ENCODE measurements at places on chromosomes 3 and 15.

- DNase-seq: no peak
Measured at GRCh38 chr15:57321485-57321884, 54.8 kb upstream of the CGNL1 start.

GRCh38 chr3:119662604-119663373 is 2.4 kb upstream of the POPDC2 start:
- DNase-seq: no peak

GRCh38 chr3:42101048-42101447 is 9.9 kb downstream of the TRAK1 start:
- DNase-seq: peak; percentile 90

GRCh38 chr3:149134575-149134974 is 5.1 kb downstream of the HPS3 start:
- peak; percentile 97 for DNase-seq

DNA sequence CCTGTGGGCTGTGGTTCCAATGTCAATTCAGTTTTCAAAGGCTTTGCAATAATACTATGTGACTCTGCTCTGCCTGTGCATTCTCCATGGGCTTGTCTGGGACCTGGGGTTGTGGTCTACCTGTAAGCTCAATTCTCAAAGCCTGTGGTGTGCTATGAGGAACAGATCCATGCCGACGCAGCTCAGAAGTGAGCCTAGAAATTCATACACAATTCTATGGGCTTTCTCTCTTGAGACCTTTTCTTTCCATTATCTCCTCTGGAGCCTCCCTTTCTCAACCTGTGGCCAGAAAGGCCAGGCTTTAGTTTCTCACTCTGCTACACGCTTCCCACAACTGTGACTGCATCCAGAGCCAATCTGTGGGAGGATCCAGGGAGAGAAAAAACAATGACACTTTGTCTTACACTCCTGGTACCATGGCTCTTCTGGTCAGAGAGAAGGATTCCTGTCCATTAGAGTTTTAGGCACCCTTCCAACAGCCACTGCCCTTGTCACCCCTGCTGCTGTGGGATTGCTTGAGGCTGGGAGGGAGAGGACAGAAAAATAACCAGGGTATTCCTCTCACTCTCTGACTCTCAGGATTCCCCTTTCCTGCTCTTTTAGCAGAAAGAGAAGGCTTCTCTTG is 34.1 kb upstream of the KLF13 start:
- peak; percentile 27 for DNase-seq

DNA sequence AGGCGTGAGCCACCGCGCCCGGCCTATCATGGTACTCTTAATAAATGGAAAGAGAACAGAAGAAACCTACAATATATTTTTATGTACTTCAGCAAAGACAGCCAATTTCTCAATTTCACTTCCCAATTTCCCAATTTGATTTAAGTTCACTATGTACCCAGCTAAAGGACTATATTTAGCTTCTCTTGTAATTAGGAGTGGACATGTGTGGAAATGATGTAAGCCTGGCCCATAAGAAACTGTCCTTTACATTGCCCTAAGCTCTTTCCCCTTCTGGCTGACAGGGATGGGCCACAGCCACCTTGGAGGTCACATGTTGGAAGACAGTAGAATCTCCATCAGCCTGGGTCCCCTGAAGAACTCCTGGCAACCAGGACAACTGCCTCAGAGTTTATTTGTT is 6.2 kb downstream of the TMEM39A start:
- no peak for DNase-seq

DNA sequence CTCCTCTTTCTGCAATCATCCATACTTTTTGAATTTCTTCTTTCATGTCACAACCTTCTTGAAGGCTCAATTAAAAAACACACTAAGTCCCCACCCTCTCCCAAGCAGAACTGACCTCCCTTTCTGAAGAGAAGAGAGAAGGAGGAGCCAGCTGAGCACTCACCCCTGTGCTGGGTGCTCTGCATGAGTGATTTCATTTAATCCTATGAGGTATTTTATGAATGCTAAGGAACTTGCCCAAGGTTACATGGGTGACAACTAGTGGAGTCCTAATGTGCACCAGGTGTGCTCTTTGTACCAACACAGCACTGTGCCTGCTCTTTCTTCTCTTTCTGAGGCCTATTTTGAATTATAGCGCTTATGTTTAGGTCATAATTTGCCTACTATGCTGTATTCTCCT is 135.6 kb downstream of the DUT start:
- DNase-seq: peak; percentile 50

GRCh38 chr3:130895690-130896488 is 2.0 kb downstream of the ATP2C1 start:
- no peak for DNase-seq

DNA sequence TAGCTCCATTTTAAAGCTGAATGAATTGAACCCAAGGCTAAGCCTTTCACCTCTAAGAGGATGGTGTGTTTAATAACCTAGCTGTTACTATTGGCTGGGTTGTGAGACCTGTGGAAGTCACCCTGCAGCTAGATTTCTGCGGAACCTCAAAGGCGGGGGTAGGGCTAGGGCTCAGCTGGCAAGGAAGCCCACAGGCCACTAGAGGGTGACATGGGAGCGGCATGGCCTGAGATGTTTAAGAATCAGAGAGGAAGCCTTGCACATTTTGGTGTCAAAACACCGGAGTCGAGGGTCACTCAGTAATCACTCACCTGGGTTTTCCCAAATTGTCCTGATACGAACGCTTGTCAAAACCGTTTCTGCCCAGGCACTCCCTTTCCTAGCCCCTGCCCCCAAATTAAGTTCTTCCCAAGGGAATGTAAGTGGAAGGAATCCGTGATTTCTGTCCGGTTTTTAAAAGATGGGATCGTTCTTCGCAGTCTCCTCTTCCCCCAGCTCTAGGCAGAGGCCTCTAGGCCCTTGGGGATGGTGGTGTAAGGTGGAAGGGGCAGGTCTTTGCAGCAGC is 3.8 kb upstream of the ACAD9 start:
- peak; percentile 25 for DNase-seq

DNA sequence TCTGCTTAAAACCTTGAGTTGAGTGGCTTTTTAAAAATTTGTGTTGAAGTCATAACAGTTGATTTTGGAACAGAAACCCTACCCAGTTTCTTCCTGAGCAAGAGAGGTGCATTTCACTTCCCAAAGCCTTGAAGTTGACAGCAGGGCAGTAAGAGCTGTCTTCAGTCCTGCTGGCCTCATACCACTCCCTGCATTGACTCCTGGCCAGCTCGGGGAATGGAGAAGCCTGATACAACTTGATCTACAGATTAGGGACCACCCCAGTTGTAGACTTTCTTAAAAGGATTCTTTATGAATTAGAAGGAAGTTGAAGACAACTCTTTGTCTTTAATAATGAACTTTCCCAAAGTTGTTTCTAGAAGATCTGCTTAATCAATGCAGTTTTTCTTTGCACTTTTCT is 90.6 kb upstream of the FLNB start:
- no peak for DNase-seq

DNA sequence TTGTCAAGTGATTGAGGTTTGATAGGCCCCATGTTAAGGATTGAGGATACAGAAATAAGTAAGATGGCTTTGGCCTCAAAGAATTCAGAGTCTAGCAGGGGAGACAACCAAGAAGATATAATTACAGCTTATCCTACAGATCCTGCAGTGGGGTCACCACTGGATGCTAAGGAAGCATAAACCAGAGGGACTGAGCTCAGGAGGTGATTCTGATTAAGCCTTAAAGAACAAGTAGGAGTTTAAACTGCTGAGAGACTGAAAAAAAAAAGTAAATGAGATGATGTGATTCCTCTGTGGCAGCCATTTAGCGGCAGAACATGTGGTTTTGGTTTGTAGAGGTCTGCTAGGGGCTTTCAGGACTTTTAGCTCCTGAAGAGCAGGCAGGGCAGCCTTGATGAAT is 72.1 kb upstream of the ROPN1 start:
- DNase-seq: no peak

GRCh38 chr3:11077466-11077865 is 76.8 kb upstream of the HRH1 start:
- DNase-seq: peak; percentile 50

GRCh38 chr15:57152666-57153539 is 223.4 kb upstream of the CGNL1 start:
- DNase-seq: peak; percentile 23

GRCh38 chr3:157109267-157110141 is 50.4 kb downstream of the CCNL1 start:
- no peak for DNase-seq

DNA sequence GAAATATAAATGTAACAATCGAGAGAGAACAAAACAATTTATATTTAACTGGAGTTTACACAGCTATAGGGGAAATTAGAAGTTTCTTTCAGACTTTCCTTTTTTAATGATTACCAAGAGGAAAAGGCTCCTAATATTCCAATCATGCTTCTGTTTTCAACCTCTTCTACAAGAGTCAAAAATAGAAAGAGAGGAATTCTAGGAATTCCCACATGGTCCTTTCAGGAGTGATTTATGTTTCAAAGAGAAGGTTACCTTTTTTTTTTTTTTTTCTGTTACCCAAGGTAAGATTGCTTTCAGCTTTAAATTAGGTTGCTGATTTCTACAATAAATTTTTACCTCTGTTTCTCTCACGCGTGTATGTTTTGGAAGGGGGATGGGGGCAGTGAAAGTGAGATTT is 355.3 kb upstream of the DCBLD2 start:
- peak; percentile 85 for DNase-seq

DNA sequence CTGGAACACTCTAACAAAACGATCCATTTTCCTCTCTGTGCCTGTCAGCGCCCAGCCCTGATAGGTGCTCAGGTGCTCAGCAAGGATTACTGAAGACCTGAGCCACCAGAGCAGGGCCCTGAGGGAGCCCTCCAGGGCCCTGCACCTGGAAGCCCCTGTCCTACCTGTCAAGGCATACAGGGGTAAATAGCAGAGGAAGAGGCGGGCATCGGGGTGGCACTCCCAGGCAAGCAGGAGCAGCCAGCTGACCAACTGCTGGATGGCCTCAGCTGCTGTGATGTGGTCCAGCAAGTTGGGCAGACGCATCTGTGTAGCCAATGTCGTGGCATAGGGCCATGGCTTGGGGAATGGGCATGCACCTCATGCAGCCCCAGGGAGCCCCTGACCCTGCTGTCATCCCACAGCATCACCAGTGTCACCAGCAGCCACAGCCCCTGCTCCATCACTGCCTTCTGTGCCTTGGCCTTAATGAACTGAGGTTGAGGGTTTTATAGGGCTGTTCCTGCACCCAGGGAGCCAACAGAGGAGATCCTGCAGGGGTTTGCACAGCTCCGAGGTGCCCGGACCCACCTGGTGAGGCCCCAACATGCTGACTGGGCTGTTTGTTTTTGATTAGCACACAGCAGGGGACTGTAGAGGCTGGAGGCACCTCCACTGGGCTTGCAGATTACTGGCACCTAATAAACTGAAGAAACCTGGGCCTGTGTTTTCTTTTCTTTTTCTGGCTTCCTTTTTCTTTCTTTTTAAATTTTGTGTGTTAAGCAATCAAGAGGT is 7.9 kb upstream of the WDR6 start:
- DNase-seq: no peak

DNA sequence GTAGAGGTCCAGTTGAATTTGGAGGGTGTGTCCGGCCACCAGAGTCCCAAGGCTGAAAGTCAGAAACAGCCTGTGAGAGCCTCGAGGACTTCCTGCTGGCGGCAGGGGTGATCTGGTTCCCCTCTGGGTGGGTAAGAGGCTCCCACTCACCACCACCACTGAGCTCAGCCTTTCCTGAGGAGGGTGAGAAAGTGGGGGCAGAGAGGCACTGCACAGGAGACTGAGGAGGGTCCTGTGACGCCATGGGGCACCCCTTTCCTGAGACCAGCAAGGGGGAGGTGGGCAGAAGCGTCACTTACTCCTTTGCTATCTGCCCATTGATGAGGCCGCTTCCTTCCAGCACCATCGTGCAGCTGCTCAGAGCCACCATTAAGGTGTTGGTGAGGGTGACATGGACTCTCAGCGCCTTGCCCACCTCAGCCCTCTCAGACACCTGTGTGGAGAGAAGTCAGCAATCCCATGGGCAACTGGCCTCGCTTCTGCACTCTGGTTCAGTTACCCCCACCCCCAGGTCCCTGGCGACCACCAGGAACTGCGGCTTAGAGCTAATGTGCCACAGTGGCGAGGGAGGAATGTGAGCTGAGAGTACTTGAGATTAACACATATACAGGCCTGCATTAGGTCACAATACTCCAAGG is 10.0 kb upstream of the TGM5 start:
- no peak for DNase-seq

- no peak for DNase-seq
Measured at GRCh38 chr3:197953325-197953724, 3.3 kb downstream of the RPL35A start.

DNA sequence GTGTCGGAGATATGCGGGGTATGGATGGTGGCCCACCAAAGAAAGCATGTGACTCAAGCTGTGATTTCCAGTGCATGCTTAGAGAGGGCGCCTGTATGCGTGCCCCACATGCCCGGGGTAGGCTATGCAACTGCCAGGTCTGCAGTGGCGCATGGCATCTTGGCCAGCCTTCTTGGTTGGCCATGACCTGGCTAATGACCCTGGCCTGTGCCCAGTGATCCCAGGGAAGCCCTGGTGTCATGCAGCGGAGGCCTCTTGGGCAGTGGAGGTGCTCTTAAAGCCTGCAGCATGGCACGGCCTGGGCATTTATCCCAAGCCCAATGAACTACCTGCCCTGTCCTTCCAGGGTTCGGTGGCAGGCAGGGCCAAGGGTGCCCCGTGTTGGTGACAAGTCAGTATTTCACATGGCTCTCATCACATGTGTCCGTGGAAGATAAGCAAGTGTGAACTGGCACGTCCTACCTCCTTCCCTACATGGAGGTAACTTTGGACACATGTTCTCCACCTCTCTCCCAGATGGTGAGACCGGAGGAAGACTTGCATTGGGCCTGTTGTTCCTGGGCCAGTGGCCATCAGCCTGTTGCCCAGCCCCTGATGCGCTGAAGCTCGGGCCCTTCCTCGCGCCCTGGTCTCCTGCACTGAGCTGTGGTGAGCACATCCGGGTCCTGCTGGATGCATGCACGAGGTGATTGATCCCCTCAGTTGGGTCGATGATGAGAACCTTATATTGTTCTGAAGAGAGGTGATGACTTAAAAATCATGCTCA is 192.0 kb downstream of the UBE3A start:
- DNase-seq: no peak

- DNase-seq: peak; percentile 99
Measured at GRCh38 chr3:177449360-177450006, 252.2 kb upstream of the TBL1XR1 start.

DNA sequence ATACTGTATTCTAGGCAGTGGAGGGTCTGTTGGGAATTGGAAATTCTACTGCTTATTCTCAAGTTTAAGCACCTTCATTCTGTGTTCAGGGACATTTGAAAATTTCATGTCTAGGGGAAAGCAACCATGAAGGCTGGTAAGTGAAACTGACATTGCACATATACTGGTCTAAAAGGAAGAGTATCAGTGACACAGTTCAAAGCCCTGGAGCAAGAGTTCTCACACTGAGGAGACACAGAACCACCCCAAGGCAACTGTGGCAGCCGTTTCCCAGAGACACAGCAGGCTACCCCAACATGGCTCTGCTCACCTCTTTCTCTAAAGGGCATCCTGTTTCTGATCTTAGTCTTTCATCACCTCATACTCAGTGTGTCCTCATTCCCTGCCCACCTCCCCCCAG is 67.5 kb downstream of the KCNMB2 start:
- no peak for DNase-seq

DNA sequence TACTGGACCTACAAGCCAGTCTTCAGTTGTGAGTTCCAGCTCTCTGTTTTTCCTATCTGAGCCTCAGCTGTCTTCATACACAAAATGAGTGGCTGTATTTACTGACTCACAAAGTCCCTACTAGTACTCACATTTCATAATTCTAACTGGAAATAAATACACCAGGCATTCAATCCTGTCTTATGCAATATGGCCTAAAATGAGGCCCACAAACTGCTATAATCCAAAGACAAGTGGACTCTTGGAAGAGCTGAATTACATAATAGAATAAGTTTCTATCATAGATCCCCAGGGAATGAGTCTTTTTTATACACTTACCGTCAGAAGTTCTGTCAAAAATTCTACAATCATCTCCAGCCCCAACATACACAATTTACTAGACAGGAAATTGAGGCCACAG is 211.9 kb downstream of the LRRN1 start:
- no peak for DNase-seq
